ENCODE measurements at places on chromosomes 13 and 19.
A peak's percentile ranks its signal among the peaks of the same experiment; 100 is the strongest.

DNA sequence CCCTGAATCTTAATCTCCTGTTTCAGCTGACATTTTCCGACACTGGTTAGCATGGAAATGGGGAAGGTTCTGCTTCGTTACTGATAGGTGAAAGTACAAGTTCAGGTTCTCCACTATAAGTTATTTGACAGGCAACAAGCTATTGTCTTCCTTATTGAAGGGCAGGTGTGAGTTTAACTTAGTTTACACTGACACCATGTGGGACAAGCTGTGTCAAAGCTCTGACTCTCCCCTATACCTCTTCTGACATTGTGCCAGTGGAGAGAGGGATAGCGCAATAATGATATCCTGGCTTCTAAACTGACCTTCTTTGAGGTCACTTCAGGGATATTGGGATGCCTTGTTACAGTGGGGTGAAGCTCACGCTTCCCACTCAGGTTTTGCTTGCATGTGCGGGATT lies 587.0 kb upstream of the SLITRK5 start:
- no peak for DNase-seq

GRCh38 chr13:98353750-98354149 lies 176.7 kb upstream of the RNF113B start:
- no peak for DNase-seq

DNA sequence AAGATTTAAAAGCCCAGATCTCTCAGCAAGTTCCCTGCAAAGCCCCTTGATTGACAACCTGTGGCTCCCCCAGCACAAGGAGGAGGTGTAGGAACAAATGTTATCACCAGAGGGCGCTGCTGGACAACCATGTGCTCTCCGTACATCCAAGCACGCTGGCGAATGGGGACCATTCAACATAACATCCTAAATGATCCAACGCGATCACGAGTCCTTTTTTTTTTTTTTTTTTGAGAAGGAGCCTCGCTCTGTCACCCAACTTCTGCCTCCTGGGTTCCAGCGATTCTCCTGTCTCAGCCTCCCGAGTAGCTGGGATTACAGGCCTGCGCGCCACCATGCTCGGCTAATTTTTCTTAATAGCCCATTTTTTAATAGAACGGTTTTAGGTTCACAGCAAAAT lies 52.0 kb downstream of the NWD1 start:
- DNase-seq, result peak; percentile 48

DNA sequence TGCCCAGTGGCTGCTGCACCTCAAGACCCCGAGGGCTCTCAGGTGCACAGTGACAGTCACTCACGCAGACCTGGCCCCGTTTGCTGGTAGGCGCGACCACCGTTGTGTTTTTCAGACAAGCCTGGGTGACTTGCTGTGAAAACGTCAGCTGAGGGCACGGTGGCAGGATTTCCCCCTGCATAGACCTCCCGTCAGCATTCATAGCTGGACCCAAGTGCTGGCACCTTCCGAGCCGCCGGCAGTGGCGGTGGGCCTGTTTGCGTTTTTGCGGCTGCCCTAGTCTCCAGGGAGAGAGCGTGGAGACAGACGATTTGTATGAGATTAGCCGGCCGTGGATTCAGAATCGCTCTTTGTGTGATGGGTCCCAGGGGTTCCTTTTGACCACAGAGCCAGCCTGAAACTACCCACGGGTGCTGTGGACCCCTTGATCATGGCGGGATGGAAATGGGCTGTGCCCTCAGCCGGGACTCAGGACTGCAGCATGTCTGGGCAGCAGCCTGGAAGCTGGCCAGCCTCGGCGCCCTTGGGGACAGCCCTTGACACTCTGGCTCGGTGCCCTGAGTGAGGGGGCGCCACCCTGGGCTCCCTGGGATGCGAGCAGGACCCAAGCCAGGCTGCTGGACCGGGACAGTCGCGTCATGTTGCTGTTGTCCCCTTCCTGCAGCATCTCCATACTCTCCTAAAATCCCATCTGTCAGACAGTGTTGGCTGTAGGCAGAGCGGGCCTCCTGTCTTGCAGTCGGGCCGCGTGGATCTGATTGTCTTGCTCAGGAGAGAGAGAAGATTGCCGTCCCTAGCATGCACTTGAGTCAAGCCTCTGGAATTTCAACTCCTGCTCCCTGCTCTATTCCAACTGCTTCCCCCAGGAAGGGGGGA lies 8.6 kb downstream of the KDM4B start:
- DNase-seq, result peak; percentile 67

- no peak for DNase-seq
These were observed 429.8 kb downstream of the FOXO1 start for GRCh38 chr13:40236566-40237168.

DNA sequence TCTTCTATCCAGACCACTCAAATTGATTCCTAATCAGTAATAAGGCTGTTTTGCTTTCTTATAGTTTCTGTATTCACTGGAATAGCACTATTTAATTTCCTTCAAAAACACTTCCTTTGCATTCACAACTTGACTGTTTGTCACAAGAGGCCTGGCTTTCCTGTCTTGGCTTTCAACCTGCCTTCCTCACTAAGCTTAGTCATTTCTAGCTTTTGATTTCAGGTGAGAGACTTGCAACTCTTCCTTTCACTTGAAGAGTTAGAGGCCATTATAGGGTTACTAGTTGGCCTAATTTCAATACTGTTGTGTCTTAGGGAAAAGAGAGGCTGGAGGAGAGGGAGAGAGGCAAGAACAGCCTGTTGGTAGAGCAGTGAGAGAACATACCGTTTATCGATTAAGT lies 47.0 kb downstream of the SACS start:
- DNase-seq, result no peak

DNA sequence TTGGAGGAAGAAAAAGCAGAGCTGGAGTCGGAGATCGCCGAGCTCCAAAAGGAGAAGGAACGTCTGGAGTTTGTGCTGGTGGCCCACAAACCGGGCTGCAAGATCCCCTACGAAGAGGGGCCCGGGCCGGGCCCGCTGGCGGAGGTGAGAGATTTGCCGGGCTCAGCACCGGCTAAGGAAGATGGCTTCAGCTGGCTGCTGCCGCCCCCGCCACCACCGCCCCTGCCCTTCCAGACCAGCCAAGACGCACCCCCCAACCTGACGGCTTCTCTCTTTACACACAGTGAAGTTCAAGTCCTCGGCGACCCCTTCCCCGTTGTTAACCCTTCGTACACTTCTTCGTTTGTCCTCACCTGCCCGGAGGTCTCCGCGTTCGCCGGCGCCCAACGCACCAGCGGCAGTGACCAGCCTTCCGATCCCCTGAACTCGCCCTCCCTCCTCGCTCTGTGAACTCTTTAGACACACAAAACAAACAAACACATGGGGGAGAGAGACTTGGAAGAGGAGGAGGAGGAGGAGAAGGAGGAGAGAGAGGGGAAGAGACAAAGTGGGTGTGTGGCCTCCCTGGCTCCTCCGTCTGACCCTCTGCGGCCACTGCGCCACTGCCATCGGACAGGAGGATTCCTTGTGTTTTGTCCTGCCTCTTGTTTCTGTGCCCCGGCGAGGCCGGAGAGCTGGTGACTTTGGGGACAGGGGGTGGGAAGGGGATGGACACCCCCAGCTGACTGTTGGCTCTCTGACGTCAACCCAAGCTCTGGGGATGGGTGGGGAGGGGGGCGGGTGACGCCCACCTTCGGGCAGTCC lies 5.0 kb downstream of the FOSB start:
- no peak for DNase-seq

DNA sequence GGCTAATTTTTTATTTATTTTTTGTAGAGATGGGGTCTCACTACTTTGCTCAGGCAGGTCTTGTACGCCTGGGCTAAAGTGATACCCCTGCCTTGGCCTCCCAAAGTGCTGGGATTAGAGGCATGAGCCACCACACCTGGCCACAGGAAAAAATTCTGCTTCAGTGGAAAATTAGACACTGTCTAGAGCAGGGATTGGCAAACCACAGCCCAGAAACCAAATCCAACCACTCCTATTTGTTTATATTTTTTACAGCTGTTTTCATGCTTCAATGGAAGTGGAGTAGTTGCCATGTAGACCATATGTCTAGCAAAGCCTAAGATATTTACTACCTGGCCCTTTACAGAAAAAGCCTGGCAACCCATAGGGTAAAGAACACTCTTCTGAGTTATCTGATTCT lies 123.7 kb upstream of the MRI1 start:
- DNase-seq, result no peak

DNA sequence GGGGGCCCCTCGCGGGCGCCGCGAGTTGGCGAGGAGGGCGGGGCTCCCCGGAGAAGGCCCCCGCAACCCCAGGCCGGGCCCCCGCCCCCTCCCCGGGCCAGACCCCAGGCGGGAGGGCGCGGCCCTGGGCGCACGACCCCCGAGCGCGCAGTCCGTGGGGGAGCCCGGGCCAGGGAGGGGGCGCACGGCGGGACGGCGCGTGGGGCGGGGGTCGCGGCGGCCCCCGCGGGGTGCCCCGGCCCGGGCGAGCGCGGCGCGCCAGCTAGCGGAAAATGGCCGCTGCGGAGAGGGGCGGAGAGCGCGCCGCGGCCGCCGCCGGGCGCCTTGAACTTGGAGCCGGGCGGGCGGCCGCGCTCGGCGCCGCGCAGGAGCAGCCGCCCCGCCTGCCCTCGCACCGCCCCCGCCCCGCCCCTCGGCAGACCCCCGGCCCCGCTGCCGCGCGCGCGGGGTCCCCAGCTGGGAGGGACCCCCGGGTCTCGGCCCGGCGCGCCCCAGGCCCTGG lies 6.4 kb upstream of the NFIC start:
- DNase-seq, result no peak

GRCh38 chr13:105345730-105346129 lies 1189.7 kb downstream of the EFNB2 start:
- DNase-seq, result no peak

DNA sequence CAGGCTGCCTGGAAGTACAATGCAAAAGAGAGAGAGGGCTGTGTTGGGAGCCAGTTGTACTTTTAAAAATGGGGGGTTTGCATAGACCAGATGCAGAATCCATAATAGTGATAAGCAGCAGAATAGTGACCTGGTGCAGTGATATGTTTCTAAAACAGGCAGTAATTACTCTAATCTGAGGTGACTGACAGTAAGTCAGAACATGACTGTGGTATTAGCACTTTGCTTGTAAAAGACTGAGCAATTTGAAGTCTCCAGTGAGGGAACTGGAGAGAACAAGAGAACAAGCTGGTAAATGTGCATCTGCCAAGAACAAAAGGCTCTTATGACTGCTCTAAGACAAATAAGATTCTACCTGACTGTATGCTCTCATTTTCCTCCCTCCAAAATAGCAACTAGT lies 383.4 kb downstream of the ITGBL1 start:
- no peak for DNase-seq

All from NCI-H446 treated with DMSO at 0.1 percent for 48 hours (cell line).